ENCODE measurements at places on chromosomes 3 and 15.
A peak's percentile ranks its signal among the peaks of the same experiment; 100 is the strongest.

DNA sequence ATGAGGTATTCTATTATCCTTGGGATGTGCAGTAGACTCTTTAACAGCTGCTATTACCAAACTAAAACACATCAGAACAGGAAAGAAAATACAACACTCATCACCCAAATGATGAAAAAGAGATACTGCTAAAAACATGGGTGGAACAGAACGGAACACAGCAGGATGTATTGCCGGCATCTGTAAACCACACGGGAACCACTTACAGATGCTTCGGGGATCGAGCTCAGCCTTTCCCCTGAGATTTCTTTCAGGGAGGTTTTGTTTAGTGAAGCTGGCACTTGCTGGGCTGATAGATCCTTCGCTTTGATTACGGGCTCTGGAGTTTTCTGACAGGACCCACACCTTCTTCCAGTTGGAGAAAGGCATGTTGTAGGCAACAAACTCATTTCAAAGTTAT is 182.3 kb upstream of the FAM3D start:
- DNase-seq = no peak

- DNase-seq = peak; percentile 83
Measured at GRCh38 chr3:9153904-9154619, 95.4 kb downstream of the SRGAP3 start.

GRCh38 chr15:59329091-59329490 is 43.6 kb downstream of the MYO1E start:
- DNase-seq = no peak

DNA sequence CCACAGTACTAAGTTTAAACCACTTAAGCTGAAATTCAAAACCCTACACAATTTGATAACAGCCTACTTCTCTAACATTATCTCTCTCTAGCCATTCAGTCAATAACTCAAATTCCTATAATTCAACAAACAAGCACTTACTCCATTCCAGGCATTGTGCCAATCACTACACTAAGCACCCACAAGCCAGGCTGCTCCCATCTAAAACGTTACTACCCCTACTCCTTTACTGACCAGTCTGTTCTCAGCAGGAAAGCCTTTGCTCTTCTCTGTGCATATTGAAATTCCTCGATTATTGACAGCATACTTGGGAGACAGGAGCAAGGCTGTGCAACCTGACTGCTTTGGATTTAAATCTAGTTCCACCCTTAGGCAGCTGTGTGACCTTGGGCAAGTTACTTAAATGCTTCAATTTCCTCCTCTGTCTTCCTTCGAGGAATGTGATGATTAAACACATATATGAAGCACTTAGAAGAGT is 177.2 kb upstream of the THBS1 start:
- DNase-seq = peak; percentile 57

DNA sequence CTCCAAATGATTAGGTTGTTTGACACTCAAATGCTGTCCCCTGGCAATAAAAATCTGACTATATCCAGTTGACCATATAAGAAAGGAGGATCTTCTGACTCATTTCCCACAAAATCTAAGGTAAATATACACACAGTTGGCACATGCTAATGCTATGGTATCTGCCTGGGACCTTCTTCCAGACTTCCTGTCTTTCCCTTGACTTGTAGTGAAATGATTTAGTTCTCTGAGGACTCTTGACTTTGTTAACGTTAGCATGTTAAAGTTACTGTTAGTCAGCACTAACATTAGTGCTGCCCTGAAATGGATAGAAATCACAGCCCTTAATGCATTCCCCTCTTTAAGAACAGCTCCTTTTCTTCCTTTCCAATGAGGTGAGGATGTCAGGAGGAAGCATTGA is 124.3 kb upstream of the LSAMP start:
- DNase-seq = no peak

DNA sequence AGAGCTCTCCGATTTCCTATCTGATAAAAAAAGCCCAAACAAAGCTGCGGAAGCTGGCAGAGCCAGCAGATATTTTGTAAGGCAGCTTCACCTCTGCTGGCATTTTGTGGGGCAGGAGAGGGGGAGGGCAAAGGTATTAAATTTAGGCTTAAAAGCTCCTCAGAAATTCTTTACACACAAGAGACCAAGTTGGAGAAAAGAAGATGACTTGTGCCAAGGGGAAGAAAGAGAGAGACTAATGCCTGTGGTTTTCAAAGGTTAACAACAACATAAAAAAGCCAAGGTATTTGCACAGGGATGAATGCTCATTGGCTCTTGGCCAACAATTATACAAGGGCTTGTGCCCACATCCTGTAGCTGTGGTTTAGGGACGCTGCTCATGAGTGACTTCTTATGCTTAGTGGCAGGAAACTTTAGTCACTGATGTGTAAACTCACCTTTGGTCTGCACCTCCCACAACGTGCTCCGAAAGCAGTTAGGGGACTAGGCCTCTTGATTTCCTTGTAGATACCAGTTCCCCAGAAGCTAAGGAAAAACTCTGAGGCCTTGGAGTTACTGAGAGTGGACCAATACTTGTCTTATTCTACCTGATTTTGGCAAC is 152.9 kb downstream of the TPRG1 start:
- DNase-seq = peak; percentile 78

GRCh38 chr3:194330579-194330978 is 20.5 kb downstream of the CPN2 start:
- DNase-seq = peak; percentile 75

All from GM23248 (cell line).